ENCODE measurements at places on chromosomes 3 and 15. TPM values are rescaled to one million over a fixed set of nuclear protein-coding genes. Genes with fewer than 3 reads are reported as not detected.
A peak's percentile ranks its signal among the peaks of the same experiment; 100 is the strongest.

TLR9 gene
- total RNA-seq, result 3.0 TPM

IQCH gene
- total RNA-seq, result 2.1 TPM

SLC12A8 gene
- total RNA-seq, result not detected

DNA sequence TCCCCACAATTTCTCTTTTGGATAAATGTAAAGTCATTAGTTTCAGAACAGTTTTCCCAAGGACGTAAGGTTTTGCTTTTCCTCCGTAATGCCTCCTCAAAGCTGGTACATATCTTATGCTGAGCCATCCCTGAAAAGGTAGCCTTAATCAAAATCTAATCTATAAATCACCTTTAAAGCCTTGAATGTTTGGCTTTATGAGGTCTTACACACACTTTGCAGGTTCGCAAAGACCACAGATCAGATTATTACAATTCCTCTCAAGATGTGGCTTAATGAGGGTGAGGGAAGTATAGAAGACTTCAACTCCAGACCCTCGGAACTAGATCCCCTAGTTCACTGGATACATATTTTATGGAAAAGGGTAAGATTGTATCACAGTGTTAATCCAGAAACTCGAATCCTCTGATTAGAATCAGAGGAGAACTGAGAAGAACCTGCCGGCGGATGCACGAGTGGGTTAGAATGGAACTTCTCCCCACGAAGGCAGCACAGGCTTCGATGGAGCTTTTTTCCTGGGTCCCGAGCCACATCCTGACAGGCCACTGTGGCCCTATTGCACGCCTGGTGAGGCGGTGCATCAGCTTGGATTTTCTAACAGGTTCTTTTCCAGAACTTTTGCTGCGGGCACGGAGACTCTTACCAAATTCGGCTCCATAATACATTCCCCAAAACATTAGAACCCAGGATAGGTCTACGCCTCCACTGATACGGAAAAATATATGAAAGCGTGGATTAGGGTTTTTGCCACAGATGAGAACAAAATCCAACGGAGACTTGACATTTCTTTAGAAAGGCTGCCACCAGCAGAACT is 1.2 kb downstream of the CTXND1 start:
- DNase-seq, result no peak

DNA sequence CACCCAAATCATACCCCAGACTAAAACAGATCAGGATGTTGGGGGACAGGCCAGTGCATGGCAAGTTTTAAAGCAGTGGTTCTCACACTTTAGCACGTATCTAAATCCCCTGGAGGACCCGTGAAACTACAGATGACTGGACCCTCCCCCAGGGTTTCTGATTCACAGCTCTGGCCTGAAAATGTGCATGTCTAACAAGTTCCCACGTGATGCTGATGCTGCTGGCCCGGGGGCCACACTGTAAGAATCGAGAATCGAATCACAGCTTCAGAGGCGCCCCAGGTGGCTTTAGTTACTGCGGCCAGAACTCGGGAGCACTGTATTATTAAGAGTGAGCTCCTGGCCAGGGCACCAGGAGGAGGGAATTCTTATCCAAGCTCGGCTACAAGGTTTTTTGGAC is 11.6 kb downstream of the ADAMTS17 start:
- DNase-seq, result no peak

DNA sequence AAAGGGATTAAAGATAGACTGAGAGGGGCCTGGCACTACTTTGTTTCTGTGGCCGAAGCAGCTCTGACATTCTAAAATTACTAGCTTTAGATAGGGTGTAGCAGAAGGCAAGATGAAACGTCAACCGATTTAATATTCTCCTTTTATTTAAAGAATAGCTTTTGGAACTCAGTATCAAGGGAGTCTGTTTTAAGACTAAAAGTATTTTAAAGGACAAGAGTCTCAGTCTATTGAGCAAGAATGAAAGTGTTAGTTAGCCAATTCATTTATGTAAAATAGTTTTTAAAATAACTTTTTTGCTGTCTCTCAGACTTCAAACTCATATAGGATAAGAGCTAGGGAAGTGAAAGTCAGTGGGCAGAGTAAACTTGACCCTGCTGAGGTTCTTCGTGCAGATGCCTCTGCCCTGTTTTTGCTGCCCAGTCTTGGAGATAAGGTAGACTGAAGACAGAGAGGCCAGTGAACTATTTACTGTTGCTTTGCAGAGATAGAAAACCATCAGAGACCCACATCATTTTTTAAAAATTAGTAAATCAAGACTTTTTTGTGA is 1090.9 kb downstream of the ROBO2 start:
- DNase-seq, result no peak

DNA sequence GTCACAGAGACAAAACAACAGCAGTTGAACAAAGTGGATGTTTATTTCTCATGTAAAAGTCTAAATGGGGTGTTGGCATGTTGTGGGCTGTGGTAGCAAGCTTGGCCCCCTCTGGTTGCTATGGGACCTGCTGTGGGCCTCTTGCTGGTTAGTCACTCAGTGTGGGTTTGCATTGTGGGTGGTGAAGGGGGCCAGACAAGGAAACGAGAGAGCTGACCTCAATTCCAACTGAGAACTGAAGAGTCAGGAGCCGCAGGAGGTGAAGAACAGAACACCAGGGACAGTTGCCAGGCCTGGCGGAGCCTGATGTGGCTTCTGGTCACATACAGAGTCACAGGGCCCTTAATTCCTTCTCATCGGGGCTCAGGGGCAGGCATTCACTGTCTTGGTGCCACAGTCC is 1.9 kb upstream of the ADPGK start:
- DNase-seq, result peak; percentile 71

GRCh38 chr3:76715426-76715825 is 324.5 kb upstream of the ROBO2 start:
- no peak for DNase-seq

GRCh38 chr3:14640157-14640562 is 11.4 kb upstream of the CCDC174 start:
- DNase-seq, result no peak

DNA sequence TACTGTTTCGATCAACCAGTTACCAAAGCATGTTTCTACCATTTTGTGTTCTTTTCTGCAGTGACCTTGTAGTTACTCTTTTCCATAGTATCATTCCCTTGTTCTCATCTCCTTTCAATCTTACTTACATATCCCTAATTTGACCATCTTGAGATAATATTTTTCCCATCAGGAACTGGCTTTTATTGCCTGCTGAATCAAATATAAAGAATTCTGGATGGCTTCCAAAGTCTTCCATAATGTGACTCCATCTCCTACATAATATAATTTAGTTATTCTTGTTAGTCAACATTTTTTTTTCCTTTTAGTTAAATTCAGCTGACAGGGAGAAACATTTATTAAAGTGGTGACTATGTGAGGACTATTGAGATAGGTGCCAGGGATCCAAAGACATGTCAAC is 7.0 kb downstream of the USP8 start:
- DNase-seq, result no peak
